ENCODE measurements at places on chromosomes 13 and 19.

GRCh38 chr13:84211048-84211447, 328.8 kb upstream of the SLITRK1 start:
- no peak for DNase-seq

DNA sequence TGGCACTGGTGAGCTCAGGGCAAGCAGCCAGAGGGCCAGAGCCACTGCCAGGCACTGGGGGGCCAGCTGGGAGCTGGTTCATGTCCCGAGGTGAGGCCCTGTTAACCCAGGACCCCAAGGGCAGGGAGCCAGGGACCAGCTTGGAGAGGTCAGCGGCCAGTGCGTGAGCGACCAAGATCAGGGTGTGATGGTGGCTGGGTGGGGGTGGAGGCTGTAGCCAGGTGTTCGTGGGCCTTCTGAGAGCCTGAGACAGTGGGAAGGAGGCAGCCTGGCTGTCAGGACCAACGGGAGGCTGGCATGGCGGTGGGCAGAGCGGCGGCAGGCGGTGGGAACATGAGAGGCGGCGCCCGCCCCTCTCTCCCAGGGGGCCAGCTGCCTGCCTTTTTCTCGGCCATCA, 8.1 kb upstream of the KPTN start:
- no peak for DNase-seq

DNA sequence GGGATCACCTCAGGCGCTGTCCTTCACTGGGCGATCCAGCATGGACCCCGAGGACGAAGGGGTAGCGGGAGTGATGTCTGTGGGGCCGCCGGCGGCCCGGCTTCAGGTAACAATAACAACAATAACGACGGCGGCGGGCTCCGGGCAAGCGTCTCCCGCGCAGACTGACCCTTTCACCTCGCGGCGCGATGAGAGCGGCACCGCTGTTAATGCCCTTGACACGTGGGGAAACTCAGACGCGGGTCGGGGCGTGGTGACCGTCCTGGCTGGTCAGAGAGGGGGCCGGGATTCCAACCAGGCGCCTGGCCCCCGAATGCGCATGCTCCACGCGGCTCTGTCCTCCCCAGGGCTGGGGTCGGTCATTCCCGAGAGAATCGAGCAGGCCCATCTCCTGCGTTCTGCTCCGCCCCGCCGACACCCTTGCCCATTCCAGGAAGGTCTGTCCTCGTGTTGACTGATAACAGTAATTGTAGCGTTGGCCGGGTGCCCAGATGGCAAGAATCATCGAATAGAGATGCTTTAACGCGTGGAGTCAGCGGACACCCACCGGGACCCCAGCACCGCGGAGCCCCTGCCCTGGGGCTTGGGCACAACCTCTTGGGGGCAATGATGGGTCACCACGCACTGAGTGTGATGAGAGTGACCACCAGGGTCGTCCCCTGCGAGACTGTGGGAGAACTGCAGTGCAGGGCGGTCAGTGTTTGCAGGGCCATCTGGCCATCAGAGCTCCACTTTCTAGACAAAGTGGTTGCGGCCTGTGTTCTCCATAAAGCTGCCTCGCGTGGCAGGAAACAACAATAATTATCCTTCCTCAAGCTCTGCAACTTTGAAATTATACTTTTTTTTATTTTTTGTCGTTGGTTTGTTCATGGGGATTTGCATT, 528 bp downstream of the ZNF8 start:
- DNase-seq, result peak; percentile 41

- no peak for DNase-seq
Measured at GRCh38 chr13:91400063-91400399, 1.6 kb downstream of the GPC5 start.

- DNase-seq, result peak; percentile 83
Measured at GRCh38 chr19:24086974-24087595, at the start of gene ZNF254. TSS of gene ZNF254 (plus strand) at chr19:24087187. CDS start at chr19:24087308, 121 bp downstream.

GRCh38 chr13:104483631-104484030, 1417.4 kb upstream of the SLC10A2 start:
- DNase-seq, result no peak

DNA sequence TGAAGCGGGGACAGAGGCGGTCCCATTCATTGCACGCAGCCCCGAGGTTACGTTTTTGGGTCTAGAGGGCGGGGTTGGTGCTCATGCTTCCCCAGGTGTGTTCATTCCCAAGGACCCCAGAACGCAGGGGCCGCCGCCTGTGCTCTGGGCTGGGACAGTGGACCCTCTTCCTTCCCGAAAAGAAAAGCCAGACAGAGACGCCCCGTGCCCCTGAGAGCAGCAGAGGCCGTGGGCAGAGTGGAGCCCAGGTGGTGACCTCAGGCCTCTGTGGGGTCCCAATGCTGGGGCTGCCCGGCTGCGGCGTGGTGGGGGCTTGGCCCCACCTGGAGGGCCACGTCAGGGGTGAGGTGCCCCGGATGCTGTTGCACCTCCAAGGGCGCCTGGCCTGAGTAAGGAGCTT, 15.4 kb downstream of the SGTA start:
- no peak for DNase-seq

DNA sequence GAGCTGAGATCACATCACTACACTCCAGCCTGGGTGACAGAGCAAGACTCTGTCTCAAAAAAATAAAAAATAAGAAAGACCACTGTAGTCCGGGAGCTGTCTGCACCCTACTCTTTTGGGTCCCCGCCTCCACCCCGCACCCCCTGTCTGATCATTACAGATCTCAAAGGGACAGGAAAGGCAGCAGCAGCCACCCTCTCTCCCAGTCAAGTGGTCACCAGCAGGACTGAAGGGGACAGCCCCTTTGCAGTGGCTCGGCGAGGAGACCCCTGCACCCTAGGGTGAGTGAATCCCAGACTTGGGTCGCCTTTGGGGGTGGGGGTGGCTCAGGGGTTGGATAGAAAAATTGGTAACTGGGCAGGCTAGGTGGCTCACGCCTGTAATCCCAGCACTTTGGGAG, 12.5 kb upstream of the KCNN1 start:
- no peak for DNase-seq

DNA sequence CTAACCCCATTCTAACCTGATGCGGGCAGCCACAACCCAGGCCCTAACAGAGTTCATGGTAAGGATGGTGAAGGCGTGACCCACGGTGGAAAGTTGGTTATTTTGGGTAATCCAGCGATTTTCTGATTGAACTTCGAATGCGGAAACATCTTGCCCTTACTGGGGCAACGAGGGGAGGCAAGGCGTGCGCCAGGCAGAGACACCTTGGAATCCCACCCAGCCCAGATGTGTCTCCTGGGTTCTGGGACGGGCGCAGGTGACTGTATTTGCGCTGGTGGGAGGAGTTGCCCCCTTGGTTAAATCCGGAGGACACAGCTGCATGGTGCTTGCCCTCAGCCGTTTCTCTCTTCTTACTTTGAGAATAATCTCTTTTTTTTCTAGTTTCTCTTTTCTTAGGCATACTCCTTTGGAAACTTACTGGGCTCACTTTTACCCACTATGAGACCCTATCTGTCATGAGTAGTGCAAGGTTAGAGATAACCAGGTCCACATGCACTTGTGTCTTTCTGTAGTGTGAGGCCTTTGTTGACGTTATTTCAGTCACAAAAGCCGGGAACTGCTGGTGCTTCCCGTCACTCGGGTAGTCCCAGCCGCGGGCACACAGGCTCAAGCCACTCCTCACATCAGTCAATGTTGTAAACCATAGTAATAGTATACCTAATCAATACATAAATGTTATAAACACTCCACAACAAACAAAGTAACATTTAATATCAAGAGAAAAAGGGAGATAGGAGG, 81.5 kb downstream of the ATP11A start:
- DNase-seq, result no peak

GRCh38 chr13:77523834-77524728, 11.4 kb upstream of the SCEL start:
- no peak for DNase-seq

GRCh38 chr13:87582399-87582798, 88.8 kb upstream of the SLITRK5 start:
- no peak for DNase-seq

GRCh38 chr19:35119091-35119490, 3.5 kb downstream of the FXYD3 start:
- no peak for DNase-seq

- no peak for DNase-seq
Measured at GRCh38 chr19:1671716-1672037, 19.3 kb upstream of the TCF3 start.

DNA sequence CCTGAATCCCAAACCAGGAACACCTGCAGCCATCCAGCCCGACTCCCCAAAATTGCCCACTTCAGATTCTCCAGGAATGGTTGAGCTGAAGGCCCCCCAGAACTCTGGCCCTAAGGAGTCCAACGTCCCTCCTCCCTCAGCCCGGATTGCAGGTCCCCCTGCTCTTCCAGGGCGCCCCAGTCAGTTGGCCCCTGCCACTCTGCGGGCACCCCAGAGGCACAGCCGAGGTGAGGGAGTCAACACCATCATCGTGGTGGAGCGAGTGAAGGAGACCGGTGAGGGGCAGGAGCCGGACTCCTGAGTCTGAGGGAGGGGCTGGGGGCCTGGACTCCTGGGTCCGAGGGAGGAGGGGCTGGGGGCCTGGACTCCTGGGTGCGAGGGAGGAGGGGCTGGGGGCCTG, 2.2 kb downstream of the GFY start:
- no peak for DNase-seq

GRCh38 chr19:35657904-35658700, 8.2 kb upstream of the UPK1A start:
- no peak for DNase-seq

DNA sequence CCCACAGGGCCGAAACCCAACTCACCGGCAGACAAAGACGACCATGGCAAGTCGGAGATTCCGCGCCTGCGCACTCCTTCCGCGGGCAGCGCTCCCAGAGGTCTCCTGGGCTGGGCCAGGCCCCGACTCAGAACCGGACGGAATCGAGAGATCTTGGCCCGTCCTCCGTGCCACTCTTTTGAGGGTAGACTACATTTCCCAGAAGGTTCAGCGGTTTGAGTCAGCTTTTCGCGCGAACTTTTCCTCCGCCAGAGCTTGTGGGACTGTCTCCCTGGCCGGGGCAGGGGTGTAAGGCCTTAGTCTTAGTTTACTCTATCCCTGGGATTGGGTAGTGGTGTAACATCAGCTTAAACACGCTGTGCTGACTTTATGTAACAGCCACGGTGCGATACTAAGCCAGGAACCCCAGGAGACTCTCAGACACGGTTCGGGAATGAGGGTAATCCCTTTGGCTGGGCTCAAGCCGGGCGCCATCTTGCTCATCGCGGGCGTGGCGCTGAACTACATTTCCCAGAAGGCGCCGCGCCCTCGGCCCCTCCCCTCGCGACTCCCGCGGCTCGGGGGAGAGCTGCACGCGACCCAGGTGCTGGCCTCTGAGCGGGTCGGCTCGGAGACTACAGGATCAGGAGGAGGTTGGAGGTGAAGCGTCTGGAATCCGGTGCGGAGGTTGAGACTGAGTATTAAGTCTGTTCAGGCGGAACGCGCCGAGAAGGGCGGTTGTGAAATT, at the start of gene ZNF260:
ZNF260 (minus strand) TSS at position 78 of the 727 bp plus-strand sequence. CDS start 13,033 bp downstream, outside the sequence.
- DNase-seq, result peak; percentile 93

GRCh38 chr13:94764576-94765321, 52.4 kb upstream of the SOX21 start:
- no peak for DNase-seq

DNA sequence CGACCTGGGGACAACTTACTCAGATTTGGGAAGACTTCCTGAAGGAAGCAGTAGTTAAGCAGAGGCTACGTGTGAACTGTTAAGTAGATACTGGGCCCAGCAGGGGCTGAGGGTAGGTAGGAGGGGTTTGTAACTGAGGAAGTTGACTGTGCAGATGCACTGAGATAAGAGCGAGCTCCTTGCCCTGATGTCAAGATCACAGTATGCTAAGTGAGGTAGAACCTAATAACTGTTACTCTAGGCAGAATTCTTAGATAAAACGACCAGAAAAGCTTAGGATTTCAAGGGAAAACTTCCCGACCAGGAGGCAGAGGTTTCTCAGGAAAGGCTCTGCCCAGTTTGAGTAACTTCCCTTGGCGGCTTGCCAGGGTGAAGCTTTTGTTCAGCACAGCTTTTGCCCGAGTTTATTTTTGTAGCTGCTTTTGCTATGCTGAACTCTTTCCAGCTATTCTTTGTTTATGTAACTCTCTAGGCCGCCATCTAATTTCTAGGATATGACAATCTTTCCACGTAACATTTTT, 632.1 kb downstream of the DIAPH3 start:
- DNase-seq, result peak; percentile 7

DNA sequence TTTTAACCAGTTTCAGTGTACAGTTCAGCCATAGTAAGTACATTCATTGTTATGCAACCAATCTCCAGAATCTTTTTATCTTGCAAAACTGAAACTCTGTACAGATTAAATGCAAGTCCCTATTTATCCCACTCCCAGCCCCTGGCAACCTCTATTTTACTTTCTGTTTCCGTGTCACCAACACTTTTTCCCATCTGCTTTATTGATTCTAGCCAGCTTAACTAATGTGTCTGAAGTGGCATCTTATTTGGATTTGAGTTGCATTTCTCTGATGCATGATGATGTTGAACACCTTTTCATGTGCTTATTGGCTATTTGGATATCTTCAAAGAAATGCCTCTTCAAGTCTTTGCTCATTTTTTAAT, 18.9 kb downstream of the SPATA13 start:
- no peak for DNase-seq

GRCh38 chr19:3707868-3708206, 347 bp upstream of the TJP3 start:
- DNase-seq, result no peak

DNA sequence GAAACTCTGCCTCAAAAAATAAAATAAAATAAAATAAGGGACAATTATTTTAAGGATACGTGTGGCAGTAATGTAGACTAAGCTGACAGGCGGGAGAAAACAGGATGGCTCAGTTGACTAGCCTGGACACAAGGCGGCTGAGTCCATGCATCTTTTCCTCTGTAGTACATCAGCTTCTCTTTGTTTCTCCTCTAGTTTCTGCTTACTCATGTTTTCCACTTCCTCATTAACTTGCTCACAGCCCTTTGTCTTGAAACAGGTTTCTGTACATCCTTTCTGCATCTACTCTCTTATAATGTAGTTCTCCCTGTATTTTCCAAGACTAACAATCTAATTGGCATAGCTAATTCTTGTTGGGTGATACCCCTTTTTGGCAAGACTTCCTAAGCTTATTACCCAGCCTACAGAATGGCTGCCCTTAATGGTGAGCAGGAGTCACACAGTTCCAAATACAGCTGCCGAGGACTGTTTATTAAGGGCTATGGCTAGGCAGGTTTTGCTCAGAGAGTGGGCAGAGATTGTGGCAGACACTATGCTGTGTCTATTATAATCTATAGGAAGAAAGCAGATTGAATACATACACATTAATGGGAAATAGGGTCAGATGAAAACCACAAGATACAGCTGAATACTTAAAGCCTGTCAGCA, 58.7 kb upstream of the KLF5 start:
- DNase-seq, result no peak

Data from NCI-H510A (cell line).